ENCODE measurements at places on chromosomes 2 and 18.

DNA sequence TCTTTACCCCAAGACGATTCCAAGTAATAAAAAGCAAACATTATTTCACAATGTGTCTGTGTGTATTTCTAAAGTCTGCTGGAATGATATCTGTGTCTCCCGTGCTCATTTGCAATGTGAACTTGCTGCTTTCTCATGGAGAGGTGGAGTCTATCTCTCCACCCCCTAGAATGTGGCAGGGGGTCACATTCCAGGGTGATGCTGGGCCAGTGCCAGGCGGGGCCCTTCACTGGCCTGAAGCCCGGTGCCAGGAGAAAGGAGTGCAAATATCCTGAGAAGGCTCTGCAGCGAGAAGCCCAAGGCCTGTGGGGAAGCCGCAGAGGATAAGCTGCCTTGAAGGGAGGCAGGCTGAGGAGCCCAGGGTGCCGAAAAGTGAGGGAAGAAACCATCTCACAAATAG is 26.8 kb upstream of the LDLRAD4 start:
- no peak for DNase-seq

GRCh38 chr18:79553154-79553553 is 126.4 kb upstream of the CTDP1 start:
- DNase-seq: no peak

DNA sequence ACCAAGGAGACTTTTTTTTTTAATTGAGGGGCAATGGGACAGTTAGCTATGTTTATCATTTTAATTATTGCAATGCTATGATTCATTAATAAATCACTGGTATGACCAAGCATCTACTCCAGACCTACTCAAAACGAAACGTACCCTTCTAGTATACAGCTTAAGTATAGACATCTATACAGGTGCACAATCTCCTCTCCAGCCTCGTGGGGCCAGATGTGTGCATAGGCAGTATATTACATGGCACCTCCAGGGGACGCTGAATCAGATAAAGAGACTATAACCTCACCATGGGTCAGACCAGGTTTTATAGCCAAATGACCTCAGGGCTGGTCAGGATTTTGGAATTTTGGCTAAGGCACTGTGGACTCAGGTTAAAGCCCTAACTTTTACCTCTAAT is 86.6 kb downstream of the SS18 start:
- no peak for DNase-seq

DNA sequence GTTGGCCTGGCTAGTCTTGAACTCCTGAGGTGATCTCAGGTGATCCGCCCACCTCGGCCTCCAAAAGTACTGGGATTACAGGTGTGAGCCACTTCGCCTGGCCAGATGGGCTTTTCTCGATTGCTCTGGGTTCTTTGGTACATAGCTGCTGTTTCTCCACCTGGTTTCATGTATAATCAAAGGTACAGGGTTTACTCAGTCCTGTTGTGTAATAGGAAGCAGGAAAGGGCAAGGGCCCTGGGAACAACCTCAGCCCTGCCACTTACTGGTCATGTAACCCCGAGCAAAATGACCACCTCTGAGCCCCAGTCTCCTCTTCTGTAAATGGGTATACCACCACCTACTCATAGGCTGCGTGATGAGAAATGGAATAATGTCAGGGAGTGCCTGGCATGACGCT is 34.0 kb downstream of the RMC1 start:
- DNase-seq: no peak

- no peak for DNase-seq
Measured at GRCh38 chr18:5303636-5304035, 8.1 kb upstream of the ZBTB14 start.

DNA sequence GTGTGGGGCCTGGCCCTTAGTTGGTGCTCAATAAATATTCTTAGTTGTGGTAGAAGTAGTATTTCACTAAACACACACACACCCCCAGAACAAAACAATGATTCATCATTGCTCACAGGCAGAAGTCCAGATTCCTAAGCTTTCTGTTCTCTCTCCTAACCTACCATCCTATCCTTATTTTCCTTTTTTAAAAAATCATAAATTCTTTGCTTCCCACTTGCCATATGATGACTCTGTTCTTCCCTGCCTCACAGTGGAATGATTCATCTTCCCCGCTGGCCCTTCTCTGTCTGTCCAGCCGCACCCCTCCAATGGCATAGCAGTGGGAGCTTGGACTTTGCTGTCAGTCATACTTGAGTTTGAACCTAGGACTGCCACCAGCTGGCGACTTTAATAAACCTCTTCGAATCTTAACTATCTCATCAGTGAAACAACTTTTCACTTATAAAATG is 5.2 kb downstream of the EML6 start:
- DNase-seq: no peak

DNA sequence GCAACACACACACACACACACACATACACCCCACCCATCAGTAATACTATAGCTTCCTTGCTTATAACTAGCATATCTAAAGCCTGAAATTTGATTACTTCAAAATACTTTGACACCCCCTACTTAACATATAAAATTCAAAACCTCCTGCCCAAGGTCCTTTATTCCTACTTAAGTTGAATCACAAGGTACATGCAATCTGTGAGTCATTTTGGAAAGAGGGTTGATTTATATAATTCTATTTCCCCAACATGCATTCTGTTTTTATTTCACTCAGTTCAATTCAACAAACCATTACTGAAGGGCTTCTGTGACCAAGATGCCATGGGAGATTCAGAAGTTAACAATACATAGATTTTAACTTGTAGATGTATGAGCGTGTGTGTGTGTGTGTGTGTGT is 420.7 kb downstream of the METTL4 start:
- no peak for DNase-seq

All from stimulated activated CD4-positive, alpha-beta T cell treated with anti-CD3 and anti-CD28 coated beads, Interleukin-1b, Interleukin-23, amount 100 ng/mL, for 4 hours (primary cell).